ENCODE measurements at places on chromosomes 1 and 21. TPM values are rescaled to one million over a fixed set of nuclear protein-coding genes. Genes with fewer than 3 reads are reported as not detected.

- no peak for DNase-seq
Measured at GRCh38 chr1:51093581-51093980, 8.4 kb upstream of the C1orf185 start.

DNA sequence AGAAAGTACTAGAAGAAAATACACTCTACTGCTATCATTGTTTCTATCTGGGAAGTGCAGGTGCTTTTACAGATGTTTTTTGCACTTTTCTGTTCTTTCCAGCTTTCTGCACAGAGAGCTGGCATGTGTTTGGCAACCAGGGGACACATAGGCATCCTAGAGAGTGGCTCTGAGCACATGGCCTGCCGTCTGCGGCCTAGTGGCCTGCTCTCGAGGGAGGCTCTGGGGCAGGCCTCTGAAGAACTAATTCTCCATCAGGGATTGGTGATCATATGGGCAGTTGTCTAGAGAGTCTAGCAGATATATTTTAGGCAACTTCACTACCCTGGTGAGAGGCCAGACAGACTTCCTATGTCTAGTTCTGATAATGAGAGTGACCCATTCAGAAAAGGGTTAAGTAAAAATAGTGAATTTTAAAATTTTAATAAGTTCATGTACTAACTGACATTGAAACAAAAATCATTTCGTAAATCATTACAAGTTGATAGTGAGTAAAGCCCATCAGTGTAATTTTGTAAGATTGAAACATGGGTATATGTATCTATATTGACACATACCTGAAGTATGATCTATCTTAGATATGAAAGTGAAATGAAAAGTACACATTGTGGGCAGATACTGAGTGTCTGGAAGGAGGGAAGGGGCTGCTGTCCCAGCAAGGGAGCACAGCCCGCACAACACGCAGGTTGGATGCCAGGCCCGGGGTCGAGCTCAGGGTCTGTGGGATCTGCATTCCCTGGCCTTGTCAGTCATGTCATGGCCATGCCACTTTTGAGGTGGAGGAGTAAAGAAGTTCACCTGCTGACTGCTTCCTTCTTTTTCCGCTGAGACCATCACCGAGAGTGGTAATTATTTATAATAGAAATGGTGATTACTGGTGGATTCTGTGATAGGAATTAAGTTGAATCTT is 79.8 kb downstream of the PCBP3 start:
- DNase-seq: no peak

DNA sequence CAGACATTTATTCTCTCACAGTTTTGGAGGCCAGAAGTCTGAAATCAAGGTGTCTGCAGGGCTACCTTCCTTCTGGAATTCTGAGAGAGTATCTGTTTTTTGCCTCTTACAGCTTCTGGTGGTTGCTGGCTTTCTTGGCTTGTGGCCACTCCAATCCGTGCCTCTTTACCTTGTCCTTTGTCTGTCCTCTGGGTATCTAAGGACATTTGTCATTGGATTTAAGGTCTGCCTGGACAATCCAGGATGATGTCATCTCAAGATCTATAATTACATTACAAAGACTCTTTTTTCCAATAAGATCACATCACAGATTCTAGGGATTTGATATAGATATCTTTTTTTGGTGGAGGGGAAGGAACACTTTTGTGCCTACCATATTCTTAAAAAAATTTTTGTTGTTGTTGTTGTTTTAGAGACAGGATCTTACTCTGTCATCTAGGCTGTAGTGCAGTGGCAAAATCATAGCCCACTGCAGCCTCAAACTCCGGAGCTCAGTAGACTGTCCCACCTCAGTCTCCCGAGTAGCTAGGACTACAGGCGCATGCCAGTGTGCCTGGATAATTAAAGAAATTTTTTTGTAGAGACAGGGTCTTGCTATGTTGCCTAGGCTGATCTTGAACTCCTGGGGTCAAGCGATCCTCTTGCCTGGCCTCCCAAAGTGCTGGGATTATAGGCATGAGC is 61.9 kb downstream of the XPR1 start:
- no peak for DNase-seq

GRCh38 chr1:91791103-91791502 is 94.8 kb downstream of the TGFBR3 start:
- no peak for DNase-seq

RRP1B gene
- total RNA-seq: 8.7 TPM

- no peak for DNase-seq
Measured at GRCh38 chr1:230548357-230548756, 93.9 kb upstream of the COG2 start.

C1orf94 gene
- total RNA-seq: not detected

KCNE1 gene
- total RNA-seq: 17.7 TPM

GRCh38 chr1:3024588-3024987 is 3.3 kb downstream of the ACTRT2 start:
- no peak for DNase-seq

DNA sequence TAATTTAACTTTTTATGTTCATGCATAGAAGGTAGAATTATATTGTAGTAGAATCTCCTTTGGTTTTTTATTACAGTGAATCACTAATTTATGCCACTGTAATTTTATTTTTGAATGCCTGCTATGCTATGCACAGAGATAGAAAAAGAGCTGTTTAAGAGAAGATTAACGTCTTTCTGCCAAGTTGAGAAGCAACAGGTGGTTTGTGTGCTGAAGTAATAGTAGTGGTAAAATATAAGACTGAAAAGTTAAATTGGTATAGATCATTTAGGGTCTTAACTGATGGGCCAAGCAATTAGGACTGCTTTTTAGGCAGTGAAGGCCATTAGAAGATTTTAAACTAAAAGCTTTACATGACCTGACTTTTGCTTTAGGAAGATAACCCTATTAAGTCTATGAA is 115.1 kb downstream of the SYT14 start:
- no peak for DNase-seq

- no peak for DNase-seq
Measured at GRCh38 chr1:236407059-236407458, 13.0 kb downstream of the EDARADD start.
